HCT116 (cell line): ENCODE measurements at places on chromosomes 11 and 22. TPM values are rescaled to one million over a fixed set of nuclear protein-coding genes. Genes with fewer than 3 reads are reported as not detected.

GRCh38 chr22:45208993-45209838, 31.5 kb downstream of the KIAA0930 start:
- no peak overlapping the region for H3K4me3 ChIP-seq
- no peaks in the 10 kb centered on the region for H3K36me3 ChIP-seq
- no peaks in the 10 kb centered on the region for H3K27me3 ChIP-seq
- DNase-seq, result no peak
- no peak overlapping the region for H3K27ac ChIP-seq

DNA sequence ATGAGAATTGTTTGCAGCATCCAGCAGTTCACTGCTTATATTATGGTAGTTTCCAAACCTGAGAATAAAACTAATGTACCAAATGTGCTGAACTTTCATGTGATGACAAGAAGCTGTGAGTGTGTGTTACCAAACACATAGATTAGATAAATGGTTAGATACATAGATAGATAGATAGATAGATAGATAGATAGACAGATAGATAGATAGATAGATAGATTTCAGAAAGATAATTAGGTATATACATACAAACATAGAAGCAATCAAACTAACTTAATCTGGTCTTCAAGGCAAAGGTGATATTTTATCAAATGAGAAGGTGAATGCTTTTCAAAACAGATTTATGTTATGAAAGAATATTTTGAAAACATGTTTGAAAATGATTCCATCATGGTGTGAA, 147.3 kb upstream of the C11orf58 start:
- peaks cover 21% of the 10 kb centered on the region for H3K27me3 ChIP-seq
- no peaks in the 10 kb centered on the region for H3K36me3 ChIP-seq
- H3K27ac ChIP-seq, result no peak overlapping the region
- no peak for DNase-seq
- no peak overlapping the region for H3K4me3 ChIP-seq

GRCh38 chr11:47271961-47272661, 2.2 kb downstream of the MADD start:
- DNase-seq, result no peak
- H3K4me3 ChIP-seq, result no peak overlapping the region
- H3K27me3 ChIP-seq, result no peaks in the 10 kb centered on the region
- H3K36me3 ChIP-seq, result peaks cover 17% of the 10 kb centered on the region; the same call in 1 of the 2 replicates
- no peak overlapping the region for H3K27ac ChIP-seq

DNA sequence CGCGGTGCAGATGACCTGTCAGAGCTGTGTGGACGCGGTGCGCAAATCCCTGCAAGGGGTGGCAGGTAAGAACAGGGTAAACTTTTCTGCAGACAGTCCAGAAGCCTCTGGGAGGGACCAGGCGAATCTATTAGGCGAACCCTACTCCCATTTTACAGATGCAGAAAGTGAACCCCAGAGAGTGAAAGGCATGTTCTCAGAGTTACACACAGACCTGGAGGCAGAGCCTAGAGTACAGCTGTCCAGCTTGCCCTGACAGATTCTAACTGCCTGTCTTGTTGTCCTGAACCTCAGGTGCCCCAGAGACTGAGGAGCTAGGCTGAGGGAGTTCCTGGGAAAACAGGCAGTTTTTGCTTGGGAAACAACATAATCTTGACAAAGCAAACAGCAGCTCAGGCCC, 665 bp downstream of the CCS start:
- H3K4me1 ChIP-seq, result peaks cover 20% of the 10 kb centered on the region
- no peak for DNase-seq
- peak overlapping the region; percentile 51; the same call in 1 of the 2 replicates for H3K27ac ChIP-seq
- H3K36me3 ChIP-seq, result no peaks in the 10 kb centered on the region
- H3K4me3 ChIP-seq, result peak overlapping the region; percentile 98

DNA sequence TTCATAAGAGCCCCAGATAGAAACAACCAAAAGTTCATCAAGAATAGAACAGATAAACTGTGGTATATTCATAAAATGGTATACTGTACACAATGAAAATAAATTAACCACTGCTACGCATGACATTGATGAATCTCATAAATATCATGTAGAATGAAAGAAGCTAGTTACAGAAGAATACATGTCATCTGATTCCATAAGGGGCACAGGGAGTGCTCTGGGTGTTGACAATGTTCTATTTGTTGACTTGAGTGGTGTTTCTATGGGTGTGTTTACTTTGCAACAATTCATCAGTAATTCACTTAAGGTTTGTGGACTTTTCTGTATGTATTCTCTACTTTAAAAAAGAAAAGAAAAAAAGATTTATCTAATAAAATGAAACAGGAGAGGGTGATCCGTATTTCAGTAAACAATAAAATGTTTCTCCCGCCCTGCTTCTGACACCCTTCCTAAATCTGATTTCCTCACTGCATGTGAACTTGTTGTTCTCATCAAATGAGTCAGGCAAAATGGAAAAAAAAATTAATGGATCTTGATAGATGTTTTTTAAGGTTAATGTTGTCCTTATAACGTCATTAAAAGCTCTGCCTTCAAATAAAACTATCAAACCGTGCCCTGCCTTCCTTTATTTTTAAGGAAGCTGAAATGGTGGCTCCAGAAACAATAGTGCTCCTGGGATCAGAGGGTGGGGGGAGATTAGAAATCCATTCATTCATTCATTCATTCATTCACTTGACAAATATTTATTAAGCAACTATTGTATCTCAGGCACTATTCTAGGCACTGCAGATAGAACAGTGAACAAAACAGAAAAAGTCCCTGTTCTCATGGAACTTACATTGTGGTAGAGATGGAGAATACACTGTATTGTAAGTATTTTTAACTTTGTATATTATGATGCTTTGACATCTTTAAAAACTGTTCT, 77.2 kb upstream of the CD44 start:
- no peaks in the 10 kb centered on the region for H3K4me1 ChIP-seq
- no peaks in the 10 kb centered on the region for H3K36me3 ChIP-seq
- no peak for DNase-seq
- no peaks in the 10 kb centered on the region for H3K27me3 ChIP-seq
- H3K4me3 ChIP-seq, result no peak overlapping the region

GRCh38 chr11:28679795-28680468, 571.7 kb downstream of the METTL15 start:
- H3K4me1 ChIP-seq, result no peaks in the 10 kb centered on the region
- DNase-seq, result no peak
- no peaks in the 10 kb centered on the region for H3K27me3 ChIP-seq
- H3K36me3 ChIP-seq, result no peaks in the 10 kb centered on the region
- H3K4me3 ChIP-seq, result no peak overlapping the region

DNA sequence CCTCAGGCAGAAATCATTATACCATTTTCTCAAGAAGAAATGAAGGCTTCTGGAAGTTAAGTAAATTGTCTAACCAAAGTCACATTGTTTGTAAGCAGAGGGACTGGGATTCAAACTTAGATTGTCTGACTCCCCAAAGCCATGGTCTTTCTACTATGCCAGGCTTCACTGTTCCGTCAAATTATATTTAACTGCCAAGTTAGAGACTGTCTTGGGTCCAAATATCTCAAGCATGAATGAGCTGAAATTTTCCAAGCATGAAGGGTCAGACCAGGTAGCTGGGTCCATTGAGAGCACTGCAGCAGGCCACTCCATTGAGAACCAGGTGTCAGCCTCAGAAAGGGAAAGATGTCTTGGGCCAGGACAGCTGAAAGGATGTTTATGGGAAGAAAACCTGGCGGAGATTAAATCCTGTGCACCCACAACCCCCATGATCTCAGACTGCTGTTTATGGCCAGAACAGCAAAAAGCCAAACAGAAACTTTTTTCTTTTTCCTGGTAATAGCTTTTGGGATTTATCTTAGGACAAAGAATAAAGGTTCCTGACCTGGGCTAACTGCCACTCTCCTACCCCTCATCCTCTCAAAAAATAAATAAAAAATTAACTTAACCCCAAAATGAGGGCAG, 612.3 kb downstream of the INSC start:
- no peaks in the 10 kb centered on the region for H3K36me3 ChIP-seq
- H3K4me3 ChIP-seq, result no peak overlapping the region
- H3K27me3 ChIP-seq, result peaks cover 30% of the 10 kb centered on the region
- no peak for DNase-seq

DNA sequence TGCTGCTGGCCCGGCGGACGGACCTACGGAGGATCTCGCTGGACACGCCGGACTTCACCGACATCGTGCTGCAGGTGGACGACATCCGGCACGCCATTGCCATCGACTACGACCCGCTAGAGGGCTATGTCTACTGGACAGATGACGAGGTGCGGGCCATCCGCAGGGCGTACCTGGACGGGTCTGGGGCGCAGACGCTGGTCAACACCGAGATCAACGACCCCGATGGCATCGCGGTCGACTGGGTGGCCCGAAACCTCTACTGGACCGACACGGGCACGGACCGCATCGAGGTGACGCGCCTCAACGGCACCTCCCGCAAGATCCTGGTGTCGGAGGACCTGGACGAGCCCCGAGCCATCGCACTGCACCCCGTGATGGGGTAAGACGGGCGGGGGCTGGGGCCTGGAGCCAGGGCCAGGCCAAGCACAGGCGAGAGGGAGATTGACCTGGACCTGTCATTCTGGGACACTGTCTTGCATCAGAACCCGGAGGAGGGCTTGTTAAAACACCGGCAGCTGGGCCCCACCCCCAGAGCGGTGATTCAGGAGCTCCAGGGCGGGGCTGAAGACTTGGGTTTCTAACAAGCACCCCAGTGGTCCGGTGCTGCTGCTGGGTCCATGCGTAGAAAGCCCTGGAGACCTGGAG, 74.1 kb downstream of the LRP5 start:
- no peaks in the 10 kb centered on the region; the same call in 1 of the 2 replicates for H3K4me1 ChIP-seq
- peak; percentile 13 for DNase-seq
- H3K4me3 ChIP-seq, result no peak overlapping the region
- no peak overlapping the region for H3K27ac ChIP-seq
- no peaks in the 10 kb centered on the region for H3K27me3 ChIP-seq

- no peak for DNase-seq
- H3K4me3 ChIP-seq, result no peak overlapping the region
- H3K27me3 ChIP-seq, result no peaks in the 10 kb centered on the region
- no peaks in the 10 kb centered on the region for H3K4me1 ChIP-seq
- H3K27ac ChIP-seq, result no peak overlapping the region
These were observed 24.4 kb downstream of the ZNF214 start for GRCh38 chr11:6995703-6996102.

DNA sequence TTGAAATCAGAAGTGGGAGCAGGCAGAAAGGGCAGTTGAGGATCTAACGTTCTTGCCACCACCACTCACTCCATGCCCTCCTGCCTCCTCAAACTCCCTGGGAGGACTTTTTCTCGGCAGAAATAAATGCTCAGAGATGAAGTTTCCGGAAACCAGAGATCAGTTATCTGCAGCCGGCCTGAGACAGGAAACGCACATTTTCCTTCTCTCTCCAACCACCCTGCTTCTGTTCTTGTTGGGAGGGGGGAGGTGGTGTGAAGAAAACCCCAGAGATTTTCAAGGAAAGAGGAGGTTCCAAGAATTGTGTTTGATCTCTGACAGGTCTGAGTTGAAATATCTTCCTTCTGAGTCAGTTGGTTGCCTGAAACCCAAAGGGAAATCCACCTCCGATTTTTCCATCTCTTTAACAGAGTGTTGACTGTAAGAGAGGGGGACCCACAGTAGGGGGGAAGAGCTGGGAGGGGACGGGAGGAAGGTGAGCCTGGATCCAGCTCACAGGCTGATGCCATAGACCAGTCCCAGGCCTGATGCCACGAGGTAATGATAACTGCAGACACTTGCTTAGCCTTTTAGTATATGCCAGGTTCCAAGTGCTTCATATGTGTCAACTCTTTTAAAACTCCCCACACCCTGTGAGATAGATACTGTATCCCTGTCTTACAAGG, 100.8 kb downstream of the TRAF6 start:
- no peaks in the 10 kb centered on the region for H3K4me1 ChIP-seq
- peaks cover 6% of the 10 kb centered on the region; the same call in 1 of the 2 replicates for H3K27me3 ChIP-seq
- DNase-seq, result no peak
- H3K36me3 ChIP-seq, result no peaks in the 10 kb centered on the region
- no peak overlapping the region for H3K27ac ChIP-seq

GRCh38 chr22:26432619-26433311, 3.7 kb downstream of the ASPHD2 start:
- H3K4me1 ChIP-seq, result peaks cover 17% of the 10 kb centered on the region
- no peak for DNase-seq
- no peak overlapping the region for H3K27ac ChIP-seq
- H3K27me3 ChIP-seq, result no peaks in the 10 kb centered on the region

DNA sequence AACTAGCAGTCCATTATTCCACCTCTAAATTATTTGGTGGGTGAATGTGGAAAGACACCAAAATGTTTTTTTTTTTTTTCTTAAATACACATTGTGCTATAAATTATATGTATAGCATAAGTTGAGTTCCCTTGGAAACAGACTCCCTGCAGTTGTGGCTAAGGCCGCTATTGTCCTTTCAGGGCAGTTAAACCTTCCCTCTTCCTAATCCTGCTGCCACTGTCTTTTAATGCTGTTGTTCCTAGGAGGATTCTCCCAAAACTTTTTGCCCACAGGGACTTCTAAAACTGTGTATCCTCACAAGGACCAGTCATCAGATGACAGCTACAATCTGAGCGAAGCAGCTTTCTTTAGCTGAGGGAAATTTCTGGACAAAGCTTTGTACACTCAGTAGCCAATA, 478.9 kb upstream of the CHORDC1 start:
- H3K4me3 ChIP-seq, result no peak overlapping the region
- no peaks in the 10 kb centered on the region for H3K4me1 ChIP-seq
- no peaks in the 10 kb centered on the region for H3K27me3 ChIP-seq

The OR8B12 gene
- not detected for total RNA-seq

The OR4C3 gene
- total RNA-seq, result not detected

The OR5P2 gene
- not detected for total RNA-seq

The SCUBE2 gene
- total RNA-seq, result 1.3 TPM

The HDAC10 gene
- 67.5 TPM for total RNA-seq

The ZNF70 gene
- 3.2 TPM for total RNA-seq

The B3GAT1 gene
- not detected for total RNA-seq

The GTSE1 gene
- 46.1 TPM for total RNA-seq

The KRTAP5-1 gene
- total RNA-seq, result not detected

The SYCE3 gene
- total RNA-seq, result not detected

The LTBP3 gene
- total RNA-seq, result 248 TPM

The MS4A7 gene
- 0.22 TPM for total RNA-seq
